K562 (cell line): ENCODE measurements at places on chromosomes 5 and 9. TPM values are rescaled to one million over a fixed set of nuclear protein-coding genes. Genes with fewer than 3 reads are reported as not detected.

S1PR3 gene
- total RNA-seq, result 0.31 and 0.33 TPM in 2 replicates

CAMSAP1 gene
- total RNA-seq, result 28.8 and 32.8 TPM in 2 replicates

FAM120A gene
- 71.0 and 72.6 TPM in 2 replicates for total RNA-seq

DNA sequence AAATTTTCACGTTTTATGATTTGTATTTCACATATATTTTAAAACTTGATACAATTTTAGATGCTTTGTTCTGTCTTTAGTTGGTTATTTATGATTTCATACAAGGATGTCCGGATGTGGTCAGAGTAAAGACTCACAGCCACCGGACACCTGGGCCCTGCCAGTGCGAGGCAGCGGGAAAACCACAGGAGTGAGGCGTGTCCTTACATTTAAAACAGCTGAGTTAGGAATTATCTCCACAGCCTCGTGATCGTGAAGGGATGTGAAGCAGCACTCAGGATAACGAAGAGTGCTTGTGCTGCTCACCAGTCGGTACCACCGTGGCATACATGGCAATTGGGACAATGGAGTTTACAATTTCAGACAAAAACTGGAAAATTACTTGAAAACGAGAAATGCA is 14.0 kb downstream of the SNX18 start:
- no peaks in the 10 kb centered on the region for H3K4me1 ChIP-seq
- no peak overlapping the region for H3K27ac ChIP-seq
- no peaks in the 10 kb centered on the region for H3K36me3 ChIP-seq
- H3K27me3 ChIP-seq, result no peaks in the 10 kb centered on the region
- no peak for DNase-seq

- no peak for DNase-seq
- no peaks in the 10 kb centered on the region for H3K4me1 ChIP-seq
- no peaks in the 10 kb centered on the region for H3K27me3 ChIP-seq
- H3K36me3 ChIP-seq, result peaks cover 15% of the 10 kb centered on the region; the same call in 2 of the 3 replicates
- H3K4me3 ChIP-seq, result no peak overlapping the region
Observed at GRCh38 chr9:458590-458989, 243.9 kb downstream of the DOCK8 start.

DNA sequence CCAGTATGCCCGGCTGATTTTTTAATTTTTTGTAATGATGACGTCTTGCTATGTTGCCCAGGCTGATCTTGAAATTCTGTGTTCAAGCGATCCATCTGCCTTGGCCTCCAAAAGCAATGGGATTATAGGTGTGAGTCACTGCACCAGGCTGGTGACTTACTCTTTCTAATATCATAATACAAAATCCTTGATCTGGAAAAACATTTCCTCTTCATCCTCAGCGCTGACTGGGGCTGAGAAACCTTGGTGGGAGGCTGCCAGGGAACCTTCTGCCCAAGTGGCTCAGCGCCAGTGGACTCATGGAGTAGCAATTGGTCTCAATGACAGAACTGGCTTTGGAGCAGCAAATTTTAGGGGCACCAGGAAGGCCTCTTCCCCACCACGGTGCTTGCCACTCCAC is 17.5 kb upstream of the SEMA4D start:
- H3K27ac ChIP-seq, result no peak overlapping the region
- no peak for DNase-seq
- H3K4me3 ChIP-seq, result no peak overlapping the region
- no peaks in the 10 kb centered on the region for H3K27me3 ChIP-seq
- H3K4me1 ChIP-seq, result no peaks in the 10 kb centered on the region

DNA sequence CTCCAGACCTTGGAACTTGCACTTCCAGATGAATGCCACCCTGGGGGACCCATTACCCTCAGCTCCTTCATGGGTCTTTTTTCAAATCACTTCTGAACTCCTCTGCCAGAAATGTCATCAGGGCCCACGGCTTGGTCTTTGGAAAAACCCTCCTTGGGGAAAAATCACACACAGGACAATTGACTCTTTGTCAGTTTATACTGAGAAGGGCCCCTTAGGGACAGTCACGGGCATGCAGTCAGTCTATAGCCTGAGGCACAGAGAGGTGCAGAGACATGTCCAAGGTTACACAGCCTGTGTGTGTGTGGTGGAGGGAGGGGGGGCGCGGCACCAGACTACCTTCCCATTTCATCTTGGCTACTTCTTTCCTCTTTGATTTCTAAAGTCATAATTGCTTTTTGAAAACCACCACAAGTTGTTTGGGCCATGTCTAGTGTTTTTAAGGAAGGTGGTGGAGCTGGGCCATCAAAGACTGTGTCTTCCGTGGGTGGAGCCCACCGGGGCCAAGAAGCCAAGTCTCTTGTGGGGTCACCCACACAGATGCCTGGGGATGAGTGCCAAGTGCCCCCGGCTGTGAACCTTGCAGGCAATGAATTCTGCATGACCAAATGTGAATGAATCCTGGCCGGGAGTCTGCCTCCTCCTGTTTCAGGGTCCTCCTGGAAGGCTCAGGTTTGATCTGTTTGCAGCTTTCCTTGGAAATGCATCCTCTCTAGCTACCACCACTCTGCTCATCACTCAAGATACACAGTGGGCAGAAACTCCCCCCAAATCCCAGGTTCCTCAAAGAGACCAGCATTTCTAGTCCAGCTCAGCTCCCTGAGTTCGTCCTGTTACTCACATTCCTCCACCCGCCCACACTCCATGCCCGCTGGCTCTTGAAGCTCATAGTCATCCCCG is 200.1 kb upstream of the TBC1D2 start:
- H3K27ac ChIP-seq, result no peak overlapping the region
- no peak for DNase-seq
- no peak overlapping the region for H3K4me3 ChIP-seq
- no peaks in the 10 kb centered on the region; the same call in 1 of the 2 replicates for H3K4me1 ChIP-seq

DNA sequence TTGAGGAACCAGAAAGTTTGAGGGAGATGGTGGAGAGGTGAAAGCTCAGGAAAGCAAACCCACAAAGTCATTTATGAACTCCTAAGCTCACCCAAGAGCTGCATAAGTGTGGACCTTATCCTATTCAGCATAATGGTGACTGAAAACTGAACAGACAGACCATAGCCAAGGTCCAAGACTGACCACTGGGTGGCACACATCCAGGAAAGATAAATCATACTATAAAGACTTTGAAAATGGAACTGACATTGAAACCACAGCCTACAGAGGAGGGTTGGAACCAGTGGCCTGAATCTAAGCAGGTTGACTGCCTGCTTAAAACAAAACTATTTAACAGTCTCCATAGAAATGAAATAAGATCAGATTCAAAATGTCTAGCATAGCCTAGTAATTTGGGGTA is 121.0 kb upstream of the RGS7BP start:
- H3K27me3 ChIP-seq, result no peaks in the 10 kb centered on the region
- H3K4me3 ChIP-seq, result no peak overlapping the region
- no peaks in the 10 kb centered on the region for H3K36me3 ChIP-seq
- no peak for DNase-seq
- H3K4me1 ChIP-seq, result no peaks in the 10 kb centered on the region
- H3K27ac ChIP-seq, result no peak overlapping the region

GRCh38 chr9:37862530-37862929 is 41.4 kb downstream of the SLC25A51 start:
- H3K27ac ChIP-seq, result no peak overlapping the region
- H3K27me3 ChIP-seq, result no peaks in the 10 kb centered on the region
- no peak for DNase-seq
- no peak overlapping the region for H3K4me3 ChIP-seq

DNA sequence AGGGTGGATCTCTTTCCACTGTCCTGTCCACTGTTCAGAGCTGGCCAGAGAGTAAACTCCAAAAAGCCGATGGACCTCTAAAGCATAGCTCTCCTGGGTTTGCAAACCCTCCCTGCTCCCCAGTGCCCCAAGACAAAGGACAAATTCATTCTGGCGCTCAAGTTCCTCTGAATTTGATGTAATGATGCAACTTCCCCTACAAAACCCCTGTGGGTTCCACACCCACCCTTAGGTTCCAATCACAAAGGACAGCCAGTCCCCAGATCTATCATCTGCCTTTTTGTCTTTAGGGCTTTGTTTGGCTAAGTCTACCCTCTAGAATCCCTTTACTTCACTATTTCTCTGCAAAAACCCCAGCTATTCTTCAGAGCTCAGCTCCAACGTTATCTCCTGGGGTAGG is 57.4 kb upstream of the SLC25A51 start:
- H3K4me1 ChIP-seq, result peaks cover 22% of the 10 kb centered on the region
- H3K27ac ChIP-seq, result no peak overlapping the region
- DNase-seq, result no peak
- no peaks in the 10 kb centered on the region for H3K27me3 ChIP-seq
- no peak overlapping the region for H3K4me3 ChIP-seq

DNA sequence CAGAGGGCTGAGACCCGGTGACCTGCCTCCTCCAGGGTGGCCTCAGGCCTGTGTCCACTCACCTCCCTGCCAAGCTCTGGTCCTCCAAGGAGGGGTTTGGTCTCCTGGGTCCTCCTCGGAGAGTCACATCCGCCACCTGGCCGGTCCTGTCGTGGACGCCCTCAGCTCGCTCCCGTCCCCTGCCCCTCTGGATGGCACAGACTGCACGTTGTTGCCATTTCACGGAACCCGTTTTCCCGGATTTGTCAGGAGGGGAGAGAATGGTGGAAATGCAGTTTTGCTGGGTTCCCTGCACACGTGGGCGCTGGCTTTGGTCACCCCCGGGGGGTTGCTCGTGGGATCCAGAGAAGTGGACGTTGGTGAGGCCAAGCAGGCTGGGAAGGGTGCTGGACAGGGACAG is 62.7 kb downstream of the RXRA start:
- no peak overlapping the region for H3K27ac ChIP-seq
- no peak for DNase-seq
- H3K27me3 ChIP-seq, result no peaks in the 10 kb centered on the region
- H3K4me1 ChIP-seq, result peaks cover 61% of the 10 kb centered on the region
- H3K36me3 ChIP-seq, result no peaks in the 10 kb centered on the region

GRCh38 chr5:158198636-158199035 is 339.7 kb upstream of the CLINT1 start:
- no peaks in the 10 kb centered on the region for H3K36me3 ChIP-seq
- no peak for DNase-seq
- H3K4me1 ChIP-seq, result no peaks in the 10 kb centered on the region

DNA sequence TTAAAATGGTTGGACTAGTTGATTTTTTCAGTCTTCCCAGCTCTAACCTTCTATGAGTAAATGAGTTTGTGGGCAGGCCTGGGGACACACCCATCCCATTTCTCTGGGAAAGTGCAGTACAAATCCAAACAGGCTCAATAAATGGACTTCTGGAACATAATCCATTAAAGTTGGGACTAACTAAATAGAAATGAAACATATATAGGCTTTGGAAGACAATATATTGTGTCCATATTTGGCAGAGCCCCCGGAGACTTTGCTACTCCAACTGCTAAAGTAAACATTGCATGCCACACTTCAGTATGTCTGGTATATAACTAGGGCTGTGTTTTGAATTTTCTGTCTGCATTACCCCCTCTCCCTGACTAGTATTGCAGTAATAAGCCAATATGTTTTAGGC is 191.4 kb upstream of the DAB2 start:
- no peaks in the 10 kb centered on the region for H3K4me1 ChIP-seq
- no peaks in the 10 kb centered on the region; the same call in 1 of the 2 replicates for H3K27me3 ChIP-seq
- DNase-seq, result no peak
- H3K36me3 ChIP-seq, result no peaks in the 10 kb centered on the region
- H3K4me3 ChIP-seq, result no peak overlapping the region
